ENCODE measurements at places on chromosomes 4 and X. TPM values are rescaled to one million over a fixed set of nuclear protein-coding genes. Genes with fewer than 3 reads are reported as not detected.

GRCh38 chr4:113539408-113539807, 222.1 kb downstream of the CAMK2D start:
- DNase-seq = no peak

- no peak for DNase-seq
Observed at GRCh38 chrX:139360356-139360755, 170.2 kb upstream of the F9 start.

Gene ASB9
- total RNA-seq = 1.3 TPM

GRCh38 chrX:72180539-72180938, 1.0 kb upstream of the PIN4 start:
- no peak for DNase-seq

DNA sequence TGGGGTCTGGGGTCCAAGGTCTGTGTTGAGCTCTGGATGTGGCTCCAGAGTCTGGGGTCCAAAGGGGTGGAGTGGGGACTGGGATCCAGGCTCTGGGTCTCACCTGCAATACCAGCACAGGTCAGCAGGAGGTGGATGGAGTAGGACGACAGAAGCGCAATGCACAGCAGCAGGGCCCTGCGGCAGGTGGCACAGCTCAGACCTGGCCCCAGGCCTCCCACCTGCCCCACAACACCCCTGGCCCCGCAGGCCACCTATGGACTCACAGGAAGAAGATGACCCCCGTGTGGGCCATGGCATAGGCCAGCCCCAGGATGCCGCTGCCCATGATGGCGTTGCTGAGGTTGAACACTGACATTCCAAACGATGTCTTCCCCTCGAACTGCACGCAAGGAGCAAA, 3.4 kb downstream of the SLC38A5 start:
- DNase-seq = no peak

Gene AFM
- not detected for total RNA-seq
